ENCODE measurements at places on chromosomes 2 and 18.

GRCh38 chr2:229622495-229623355, 91.6 kb downstream of the DNER start:
- no peak for DNase-seq

DNA sequence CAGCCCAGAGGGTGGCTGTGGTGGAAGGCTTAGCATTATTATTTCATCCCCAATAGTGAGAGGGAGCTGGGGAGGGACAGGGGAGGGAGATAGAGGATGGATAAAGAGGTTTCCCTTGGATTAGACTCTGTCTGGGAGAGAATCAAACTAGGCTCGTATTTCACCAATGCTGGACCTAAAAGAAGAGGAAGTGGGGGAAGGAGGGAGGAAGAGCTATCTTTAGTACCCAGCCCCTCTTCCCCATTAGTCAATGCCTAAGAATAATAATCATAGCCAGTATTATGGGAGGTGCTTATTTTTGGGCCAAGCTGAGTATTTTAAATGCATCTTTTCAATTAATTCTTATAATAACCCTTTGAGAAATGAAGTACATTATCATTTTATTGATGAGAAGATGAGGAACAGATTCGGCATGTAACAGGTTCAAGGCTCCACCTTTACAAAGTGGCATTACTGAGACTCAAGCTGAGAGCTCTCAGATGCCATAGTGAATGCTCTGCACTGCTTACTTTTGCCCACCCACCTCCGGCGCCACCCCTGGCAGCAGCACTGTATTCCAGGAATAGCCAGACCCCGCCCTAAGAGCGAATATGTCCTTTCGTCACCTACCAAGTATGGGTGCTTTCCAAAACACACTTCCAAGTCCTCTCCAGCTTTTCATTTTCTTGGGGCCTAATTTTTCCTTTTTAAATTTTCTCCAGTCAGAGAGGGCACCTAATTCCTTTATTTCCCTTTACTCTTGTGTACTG, 21.0 kb downstream of the PAX8 start:
- DNase-seq = no peak

DNA sequence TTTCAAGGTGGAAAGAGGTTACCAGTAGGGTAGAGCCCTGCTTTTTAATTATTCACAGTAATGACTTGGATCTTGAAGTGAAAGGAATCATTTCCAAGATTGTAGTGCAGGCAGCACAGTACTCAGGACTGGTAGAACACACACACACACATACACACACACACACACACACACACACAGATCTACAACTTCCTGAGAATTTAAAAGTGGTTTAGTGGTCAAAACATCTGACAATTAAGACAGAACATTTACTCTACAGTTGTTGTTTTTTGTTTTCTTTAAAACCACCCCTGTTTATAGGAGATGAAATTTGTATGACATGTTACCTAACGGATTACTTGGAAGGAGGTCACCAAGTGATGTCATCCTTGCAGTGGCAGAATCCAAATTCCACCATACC, 146.7 kb upstream of the VRK2 start:
- no peak for DNase-seq

DNA sequence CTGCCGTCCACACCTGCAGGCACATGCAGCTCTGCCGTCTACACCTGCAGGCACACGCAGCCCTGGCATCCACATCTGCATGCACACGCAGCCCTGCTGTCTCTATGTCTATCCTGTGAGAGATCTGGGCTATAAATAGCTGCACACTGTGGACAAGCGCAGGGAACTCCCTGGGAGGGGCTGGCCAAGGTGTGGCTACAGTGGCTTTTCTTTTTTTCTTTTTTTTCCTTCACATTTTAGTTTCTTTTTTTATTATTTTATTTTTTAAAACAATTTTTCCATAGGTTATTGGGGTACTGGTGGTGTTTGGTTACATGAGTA, 42.0 kb downstream of the TMEM182 start:
- no peak for DNase-seq

DNA sequence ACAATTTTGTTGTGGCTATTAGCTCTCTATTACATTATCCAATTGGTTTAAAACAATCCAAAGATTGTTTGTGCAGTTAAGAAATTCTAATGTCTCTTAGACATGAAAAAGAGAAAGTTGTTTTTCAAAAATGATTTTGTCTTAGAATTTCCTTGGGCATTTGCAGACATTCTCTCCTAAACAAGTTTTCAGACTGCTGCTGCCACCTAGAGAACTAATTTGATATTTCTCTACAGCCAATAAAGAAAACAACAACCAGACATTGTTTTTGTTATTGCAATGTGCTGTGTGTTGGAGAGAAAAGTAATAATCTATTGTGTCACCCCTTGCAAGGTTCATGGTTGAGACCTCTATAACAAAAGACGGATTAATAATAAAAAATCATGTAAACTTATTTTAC, 119.0 kb upstream of the SYT4 start:
- no peak for DNase-seq

DNA sequence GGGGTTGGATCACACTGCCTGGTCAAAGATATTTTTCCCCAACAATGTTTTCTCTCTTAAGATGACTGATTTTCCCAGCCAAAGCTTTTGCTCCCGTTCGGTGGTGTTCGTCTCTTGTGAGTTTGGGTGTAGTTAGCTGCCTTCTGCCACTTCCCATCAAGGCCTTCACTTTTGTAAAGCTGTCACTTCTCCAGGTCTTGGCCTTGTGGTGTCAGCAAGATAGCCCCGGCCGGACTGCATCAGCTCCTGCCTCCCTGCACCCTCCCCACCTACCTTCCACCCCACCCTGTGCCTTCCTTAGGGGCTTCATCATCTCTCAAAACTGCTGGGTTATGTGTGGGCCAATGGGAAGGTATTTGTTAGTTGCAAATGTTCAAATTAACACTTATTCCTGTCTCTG, 228.9 kb downstream of the BCL11A start:
- no peak for DNase-seq

DNA sequence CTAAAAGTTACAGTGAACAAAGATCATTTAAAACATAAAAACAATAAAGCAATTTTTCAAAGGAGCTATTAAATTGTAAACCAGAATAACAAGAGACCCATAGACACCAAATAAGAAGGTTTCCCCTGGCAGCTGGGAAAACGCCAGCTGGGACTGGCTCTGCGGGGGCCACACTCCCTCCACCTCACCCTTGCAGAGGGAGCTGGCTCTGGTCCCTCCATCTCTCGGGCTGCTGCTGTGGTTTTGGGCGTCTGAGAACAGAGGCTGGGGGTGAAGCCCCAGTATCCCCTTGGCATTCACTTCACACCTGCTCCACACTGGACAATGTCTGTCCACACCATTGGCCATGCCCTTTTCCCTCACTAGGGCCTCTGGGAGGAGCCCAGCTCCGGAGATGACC, 62.1 kb upstream of the OTOS start:
- no peak for DNase-seq

DNA sequence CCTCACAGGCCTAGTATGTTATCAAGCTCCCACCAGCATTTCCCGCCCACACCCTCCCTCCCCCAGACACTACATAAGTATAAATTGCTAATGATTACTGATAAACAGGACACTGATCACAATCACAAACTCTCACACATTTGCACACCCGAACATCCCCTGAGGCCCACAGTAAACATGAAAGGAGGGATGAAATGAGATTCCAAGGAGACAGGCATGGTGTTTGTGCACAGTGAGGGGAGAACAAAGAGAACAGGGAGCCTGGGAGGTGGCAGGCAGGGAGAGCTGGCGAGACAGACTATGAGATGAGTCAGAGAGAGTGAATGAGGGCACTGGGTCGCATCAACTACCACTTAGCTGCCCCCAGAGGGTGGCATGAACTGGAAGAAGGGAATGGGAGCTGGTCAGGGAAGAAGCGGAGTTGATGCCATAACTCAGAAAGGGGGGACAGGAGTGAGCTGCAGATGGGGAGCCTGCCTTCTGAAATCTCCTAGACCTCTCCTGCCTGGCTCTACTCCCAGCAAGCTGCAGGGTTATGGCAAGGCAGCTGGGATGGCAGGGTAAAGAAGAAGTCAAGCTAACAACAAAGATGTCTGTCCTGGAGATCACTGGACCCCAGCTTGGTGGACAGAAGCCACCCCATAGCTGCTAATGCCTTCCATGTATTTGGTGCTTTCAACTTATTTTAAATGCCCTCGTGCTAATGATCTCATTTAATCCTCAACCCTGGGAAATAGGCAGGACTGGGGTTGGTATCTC, 5.1 kb downstream of the KIF3C start:
- no peak for DNase-seq

DNA sequence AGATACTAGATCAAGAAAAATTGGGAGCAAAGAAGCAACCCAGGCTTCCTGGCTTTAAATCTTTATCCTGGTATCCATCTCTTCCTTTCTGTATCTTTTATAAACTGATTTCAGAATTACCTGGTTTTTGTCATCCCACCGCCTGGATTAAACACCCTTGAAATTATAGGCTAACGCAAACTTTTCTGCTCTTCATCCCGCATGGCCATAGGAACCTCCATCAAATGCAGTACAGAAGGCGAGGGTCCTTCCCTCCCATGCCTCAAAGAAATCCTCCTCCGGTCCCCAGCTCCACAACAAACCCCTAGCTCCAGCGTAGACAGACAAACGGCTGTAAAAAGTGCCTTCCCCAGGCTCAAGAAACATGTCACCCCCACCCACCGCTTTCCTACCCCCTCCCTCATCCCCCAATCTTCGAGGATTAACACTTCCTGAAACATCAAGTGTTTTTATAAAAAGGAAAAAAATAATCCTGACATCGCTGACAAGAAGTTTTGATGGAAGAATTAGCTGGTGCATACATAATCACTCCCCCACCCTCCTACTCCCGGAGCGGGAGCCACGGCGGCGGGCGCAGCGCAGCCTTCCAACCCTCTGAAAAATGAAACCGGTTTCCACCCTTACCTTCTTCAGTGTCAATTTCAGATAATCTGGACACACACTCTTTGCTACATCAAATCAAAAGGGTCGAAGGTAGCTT, 7.6 kb downstream of the DLX1 start:
- DNase-seq = peak; percentile 17

GRCh38 chr2:144511937-144512336, 8.0 kb downstream of the ZEB2 start:
- no peak for DNase-seq

GRCh38 chr2:60337142-60337497, 216.3 kb downstream of the BCL11A start:
- DNase-seq = no peak

- DNase-seq = peak; percentile 49
Measured at GRCh38 chr2:43269706-43270105, 43.3 kb upstream of the ZFP36L2 start.

GRCh38 chr2:38268001-38268400, 109.1 kb downstream of the ATL2 start:
- DNase-seq = no peak

GRCh38 chr2:6986912-6987361, 69.7 kb downstream of the RNF144A start:
- no peak for DNase-seq

- DNase-seq = no peak
Measured at GRCh38 chr18:38046651-38047050, 481.1 kb upstream of the CELF4 start.

- DNase-seq = peak; percentile 63
Measured at GRCh38 chr2:152466980-152467676, 132.2 kb downstream of the FMNL2 start.

DNA sequence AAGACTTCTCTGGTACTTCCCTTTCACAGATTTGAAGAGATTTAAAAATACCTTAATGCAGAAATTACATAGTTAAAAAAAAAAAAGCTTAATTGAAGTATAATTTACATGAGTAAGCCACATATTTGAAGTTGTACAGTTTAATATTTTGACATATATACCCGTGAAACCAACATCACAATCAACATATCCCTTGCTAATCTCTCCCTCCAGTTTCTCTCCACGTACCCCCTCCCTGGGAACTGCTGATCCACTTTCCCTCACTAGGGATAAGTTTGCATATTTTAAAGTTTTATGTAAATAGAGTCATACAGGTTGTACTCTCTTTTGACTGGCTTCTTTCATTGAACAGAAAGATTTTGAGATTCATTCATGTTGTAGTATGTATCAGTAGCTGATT, 22.4 kb downstream of the EMILIN2 start:
- no peak for DNase-seq

DNA sequence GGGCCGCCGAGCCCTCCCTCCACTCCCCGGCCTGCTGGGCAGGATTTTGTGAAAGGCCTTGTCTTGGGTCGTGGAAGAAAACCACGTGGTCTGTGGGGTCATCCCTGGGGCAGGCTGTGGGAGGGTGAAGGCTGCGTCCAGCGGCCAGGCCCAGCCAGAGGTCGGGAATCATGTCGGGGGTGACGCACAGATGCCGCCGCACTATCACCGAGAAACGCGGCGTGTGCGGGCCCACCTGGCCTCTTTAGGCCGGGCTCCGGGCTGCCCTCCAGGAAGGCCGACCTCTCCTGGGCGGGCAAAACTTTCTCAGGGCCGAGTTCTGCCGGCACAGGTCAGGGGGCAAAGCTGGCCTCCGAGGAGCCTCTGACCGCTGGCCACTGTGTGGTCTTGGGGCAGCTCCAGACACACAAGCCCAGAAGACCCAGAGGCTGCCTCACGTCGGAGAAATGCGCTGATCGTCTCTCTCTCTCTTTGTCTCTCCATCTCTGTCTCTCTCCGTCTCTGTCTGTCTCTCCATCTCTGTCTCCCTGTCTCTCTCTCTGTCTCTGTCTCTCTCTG, 28.4 kb downstream of the NFATC1 start:
- no peak for DNase-seq

DNA sequence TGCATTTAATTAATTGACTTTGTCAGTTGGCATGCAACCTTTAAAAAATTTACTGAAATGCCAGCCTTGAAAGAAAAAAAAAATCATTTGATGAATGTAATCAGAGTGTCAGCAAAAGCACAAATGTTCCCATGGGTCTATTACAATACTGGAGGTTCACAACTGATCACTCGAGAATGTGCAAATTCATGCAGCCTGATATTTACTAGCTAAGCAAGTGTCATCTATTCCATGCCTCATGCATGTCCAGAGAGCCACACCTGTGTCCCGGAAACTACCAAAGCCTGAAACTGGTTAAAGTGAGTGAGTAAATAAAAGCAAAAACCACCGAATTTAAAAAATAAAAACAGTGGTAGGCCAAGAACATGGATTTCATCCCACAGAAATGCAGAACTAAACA, 415.3 kb upstream of the ID2 start:
- DNase-seq = no peak

DNA sequence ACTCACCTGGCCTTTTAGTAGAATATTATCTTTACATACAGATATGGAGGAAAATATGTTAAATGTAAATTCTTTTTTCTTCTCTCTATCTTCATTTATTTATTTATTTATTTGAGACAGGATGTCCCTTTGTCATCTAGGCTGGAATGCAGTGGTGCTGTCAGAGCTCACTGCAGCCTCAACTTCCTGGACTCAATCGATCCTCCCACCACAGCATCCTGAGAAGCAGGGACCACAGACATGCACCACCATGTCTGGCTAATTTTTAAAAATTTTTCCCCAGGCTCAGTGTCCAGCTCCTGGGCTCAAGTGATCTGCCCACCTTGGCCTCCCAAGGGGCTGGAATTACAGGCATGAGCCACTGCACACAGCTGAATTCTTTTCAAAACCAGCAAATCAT, 20.3 kb downstream of the KYNU start:
- DNase-seq = no peak

DNA sequence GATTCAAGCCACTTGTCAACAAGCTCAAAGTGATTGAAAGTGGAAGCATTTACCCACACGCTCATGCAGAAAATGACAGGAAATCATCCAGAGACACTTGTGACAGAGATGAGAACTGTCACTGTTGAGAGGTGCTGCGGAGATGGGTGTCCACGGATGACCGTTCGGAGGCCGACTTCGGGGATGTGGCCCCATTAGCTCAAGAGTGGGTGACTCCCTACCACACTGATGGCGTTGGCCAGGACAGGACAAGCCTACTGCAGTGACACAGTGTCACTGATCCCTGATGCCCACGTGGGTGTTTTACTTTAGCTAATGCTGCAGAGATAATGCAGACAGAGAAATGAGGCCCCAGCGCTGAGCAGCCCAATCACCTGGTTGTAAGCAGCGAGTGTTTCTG, 81.5 kb upstream of the YWHAQ start:
- no peak for DNase-seq
